ENCODE measurements at places on chromosomes 7 and 10.

DNA sequence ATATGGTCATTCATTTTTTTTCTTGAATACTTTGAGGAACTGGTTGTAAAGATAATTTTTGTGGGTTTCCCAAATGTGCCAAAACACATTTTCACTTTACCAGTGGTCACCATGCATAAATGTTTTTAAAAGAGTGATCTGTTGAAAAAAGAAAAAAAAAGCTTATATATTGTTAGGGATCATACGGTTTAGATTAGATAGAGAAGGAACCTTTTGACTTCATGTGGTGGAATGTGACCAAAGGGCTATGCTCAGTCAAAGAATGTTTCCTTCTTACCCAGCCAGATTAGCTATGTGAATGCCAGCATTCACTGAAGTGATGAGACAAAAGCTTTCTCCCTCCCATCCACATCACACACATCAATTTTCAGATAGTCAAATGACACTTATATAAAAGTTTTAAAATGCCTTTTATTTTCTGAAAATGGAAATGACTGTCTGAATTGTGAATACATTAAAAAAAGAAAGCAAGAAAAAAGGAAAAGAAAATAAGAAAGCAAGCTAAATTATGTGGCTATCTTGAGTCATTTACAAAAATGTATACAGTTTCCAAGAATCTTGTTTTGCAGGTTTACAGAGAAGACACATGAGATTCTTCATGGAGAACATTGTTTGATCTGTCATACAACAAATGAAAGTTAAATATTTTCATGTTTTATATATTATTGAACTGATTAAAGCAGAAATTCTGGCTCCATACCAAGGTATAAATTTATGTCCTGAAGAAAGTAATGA is 8.6 kb upstream of the CPED1 start:
- DNase-seq = no peak

- DNase-seq = no peak
Measured at GRCh38 chr10:74052994-74053393, 55.1 kb downstream of the VCL start.

- no peak for DNase-seq
Measured at GRCh38 chr7:2195400-2196246, 37.1 kb downstream of the MAD1L1 start.

GRCh38 chr10:119441921-119442757 is 100.4 kb downstream of the RGS10 start:
- DNase-seq = no peak

DNA sequence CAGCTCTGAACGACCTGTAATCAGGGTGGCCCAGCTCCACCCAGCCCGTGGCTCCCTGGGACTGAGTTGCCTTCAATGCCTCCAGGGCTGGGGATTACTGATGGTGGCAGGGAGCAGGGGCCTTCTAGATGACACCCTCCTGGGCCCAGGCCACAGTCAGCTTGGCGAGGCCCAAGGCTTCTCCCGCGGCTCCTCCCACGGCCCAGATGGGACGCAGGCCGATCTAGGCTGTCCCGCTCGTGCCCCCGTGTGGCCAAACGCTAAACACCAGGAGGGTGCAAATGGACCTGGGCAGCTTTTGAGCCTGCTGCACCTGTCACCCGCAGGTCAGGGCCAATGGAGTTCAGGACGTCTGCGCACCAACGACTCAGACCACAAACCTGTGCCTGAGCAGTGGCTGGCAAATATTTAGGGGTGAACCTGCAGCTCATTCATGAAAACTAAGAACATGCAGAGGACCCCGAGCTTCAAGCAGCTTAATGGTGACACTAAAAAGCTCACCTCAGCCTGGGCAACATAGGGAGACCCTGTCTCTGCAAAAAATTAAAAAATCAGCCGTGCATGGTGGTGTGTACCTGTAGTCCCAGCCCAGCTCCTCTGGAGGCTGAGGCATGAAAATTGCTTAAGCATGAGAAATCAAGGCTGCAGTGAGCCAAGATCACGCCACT is 43.2 kb downstream of the ASB13 start:
- DNase-seq = peak; percentile 59

GRCh38 chr7:128938544-128939074 is 882 bp downstream of the IRF5 start:
- DNase-seq = no peak

GRCh38 chr10:106313041-106313440 is 851.5 kb downstream of the SORCS1 start:
- DNase-seq = no peak

DNA sequence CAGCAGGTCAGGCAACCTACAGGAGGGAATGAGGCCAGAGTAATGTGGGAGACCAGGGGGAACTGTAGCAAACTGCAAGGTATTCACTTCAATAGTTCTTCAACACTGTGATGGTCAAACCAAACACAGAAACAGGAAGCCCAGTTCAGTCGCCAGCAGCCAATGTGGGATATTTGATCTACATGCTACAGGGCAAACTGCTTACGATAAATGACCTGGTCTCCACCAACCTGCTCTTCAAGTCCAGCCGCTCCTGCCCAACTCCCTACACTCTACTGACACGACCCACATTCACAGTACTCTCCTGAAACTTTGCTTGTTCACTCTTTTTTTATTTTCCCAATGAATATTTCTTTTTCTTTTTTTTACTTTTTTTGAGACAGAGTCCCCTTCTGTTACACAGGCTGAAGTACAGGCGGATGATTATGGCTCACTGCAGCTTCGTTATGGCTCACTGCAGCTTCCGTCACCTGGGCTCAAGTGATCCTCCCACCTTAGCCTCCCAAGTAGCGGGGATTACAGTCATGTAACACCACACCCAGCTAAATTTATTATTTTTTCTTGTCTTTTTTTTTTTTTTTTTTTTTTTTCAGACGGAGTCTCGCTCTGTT is 42.1 kb downstream of the MDH2 start:
- DNase-seq = no peak

GRCh38 chr7:140316165-140316661 is 82.1 kb downstream of the SLC37A3 start:
- DNase-seq = no peak

DNA sequence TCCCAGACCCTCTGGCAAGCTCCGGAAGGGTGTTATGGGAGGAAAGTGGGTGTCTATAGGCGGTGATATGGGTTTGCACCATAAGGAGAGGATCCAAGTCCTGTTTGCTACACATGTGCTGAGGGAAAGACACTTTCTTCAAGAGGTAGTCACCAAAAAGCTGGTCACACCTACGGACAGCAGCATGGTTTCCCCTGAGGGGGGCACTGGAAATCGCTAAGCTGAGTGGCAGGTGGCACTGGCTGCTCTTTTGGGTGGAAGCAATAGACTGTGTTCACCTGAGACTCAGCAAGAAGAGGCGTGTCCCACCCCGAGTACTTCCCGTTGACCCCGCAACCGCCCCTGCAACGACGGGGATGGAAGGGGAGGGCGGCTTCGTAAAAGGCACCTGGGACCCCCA is 1.8 kb upstream of the FOXI2 start:
- DNase-seq = no peak

- no peak for DNase-seq
Measured at GRCh38 chr10:84574102-84574501, 245.7 kb downstream of the CCSER2 start.

DNA sequence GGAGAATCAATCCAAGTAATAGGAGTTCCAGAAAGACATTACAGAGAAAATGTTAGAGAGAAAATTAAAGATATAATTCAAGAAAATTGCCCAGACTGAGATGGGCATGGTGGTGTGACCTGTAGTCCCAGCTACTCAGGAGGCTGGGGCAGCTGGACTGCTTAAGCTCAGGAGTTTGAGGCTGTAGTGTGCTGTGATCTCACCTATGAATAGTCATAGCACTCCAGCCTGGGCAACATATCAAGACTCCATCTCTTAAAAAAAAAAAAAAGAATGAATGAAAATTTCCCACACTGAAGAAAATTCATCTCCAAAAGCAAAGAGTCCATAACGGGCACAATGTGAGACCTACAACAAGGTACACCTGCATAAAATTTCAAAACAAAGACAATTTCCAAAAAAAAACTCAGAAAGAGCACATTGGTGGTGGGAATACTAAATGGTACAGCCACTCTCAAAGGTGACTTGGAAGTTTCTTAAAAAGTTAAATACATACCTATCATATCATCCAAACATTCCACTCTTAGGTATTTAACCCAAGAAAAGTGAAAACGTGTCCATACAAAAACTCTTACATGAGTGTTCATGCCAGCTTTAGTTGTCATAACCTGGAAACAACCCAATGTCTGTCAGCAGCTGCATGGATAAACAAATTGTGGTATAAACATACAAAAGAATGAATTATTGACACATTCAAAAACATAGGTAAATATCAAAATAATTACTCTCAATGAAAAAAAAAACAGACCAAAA is 6.9 kb upstream of the RGS10 start:
- DNase-seq = no peak

- no peak for DNase-seq
Measured at GRCh38 chr10:112919721-112920120, 30.3 kb upstream of the TCF7L2 start.

DNA sequence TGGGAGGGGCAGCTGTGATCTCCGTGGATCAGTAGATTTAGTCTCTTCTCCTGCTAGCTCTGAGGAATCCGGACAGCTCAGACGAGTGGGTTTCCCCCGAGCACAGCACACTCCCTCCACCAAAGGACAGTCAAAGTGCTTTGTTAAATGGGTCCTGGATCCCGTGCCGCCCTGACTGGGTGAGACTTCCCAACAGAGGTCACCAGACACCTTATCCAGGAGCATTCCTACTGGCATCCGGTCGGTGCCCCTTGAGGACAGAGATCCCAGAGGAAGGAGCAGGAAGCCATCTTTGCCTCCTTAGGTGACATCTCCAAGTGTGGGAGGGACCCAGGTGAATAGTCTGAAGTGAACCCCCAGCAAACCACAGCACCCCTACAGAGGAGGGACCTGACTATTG is 1148.9 kb downstream of the CNTNAP2 start:
- no peak for DNase-seq

DNA sequence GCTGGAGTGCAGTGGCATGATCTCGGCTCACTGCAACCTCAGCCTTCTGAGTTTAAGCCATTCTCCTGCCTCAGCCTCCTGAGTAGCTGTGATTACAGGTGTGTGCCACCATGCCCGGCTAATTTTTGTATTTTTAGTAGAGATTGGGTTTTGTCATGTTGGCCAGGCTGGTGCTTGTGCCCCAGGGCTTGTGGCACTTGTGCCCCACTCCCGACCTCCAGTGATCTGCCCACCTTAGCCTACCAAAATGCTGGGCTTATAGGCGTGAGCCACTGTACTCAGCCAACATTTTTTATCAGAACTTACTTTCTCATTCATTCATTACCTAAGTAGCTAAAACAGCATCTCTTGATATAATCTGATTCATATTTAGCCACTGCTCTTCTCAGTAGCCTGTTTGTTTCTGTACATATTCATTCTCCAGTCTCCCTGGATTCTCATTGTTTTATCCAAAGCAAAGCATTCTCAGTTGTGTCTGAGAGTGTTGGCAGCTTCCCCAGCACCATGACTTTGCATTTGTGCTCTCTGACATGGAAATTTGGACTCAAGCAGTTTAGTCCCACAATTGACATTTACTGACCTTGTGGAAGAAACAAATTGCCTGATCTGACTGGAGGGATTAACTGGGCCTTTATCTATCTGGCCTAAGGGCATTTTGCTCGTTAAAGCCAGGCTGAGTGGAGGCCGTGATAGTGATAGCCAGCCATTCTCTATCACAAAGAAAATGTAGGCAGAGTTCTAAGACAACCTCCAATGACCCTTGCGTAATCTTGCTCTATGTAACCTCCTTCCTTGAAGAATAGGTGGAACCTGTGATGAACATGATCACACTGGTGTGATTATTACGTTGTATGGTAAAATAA is 44.9 kb downstream of the AKR1B15 start:
- DNase-seq = no peak

DNA sequence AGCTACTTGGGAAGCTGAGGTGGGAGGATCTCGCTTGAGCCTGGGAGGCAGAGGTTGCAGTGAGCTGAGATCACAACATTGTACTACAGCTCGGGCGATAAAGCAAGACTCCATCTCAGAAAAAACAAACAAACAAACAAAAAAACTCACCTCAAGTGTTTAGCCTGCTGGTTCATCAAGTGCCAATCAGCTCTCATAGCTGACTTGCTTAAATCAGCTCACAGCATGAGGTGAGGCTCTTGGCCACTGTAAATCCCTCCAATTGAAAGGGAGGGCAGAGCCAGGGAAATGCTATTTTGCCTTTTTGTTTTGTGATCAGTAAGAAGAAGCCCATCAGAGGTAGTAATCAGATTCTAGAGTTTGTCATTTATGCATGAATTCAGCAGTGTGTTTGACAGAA is 112.3 kb downstream of the RAB11FIP2 start:
- DNase-seq = no peak

DNA sequence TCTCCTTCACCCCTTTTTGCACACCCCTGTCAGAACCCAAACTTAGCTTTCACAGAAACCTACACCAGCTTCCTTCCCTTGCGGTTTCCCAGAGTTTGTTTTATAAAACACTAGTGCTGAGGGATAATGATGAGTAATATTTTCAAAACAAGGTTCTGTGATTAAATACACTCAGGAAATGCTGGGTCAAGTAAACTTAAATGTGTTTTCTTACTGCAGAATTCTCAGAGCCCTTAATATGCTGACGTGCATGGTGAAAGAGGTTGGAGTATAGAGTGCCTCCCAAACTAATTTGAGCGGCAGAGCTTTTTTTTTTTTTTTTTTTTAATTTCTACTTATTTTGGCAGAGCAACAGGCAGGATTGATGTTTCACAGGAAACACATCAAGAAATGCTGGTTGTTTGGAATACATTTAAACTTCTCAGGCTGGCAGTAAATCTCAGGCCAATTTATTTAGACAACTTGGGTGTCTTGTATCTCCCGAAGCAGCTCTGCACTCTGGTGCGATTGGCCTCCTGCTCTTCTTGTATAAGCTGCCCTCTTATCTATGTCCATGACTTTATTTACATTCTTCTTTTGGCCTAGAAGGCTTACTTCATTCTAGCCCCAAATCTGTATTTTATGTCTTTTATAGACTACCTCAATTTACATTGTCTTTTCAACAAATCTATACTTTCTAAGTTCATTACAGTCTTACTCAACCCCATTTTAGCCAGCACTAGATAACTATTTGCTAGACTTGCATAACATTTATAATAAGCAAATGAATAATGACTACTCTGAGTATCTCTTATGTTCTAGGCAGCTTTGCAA is 165.4 kb downstream of the BMPER start:
- DNase-seq = no peak

DNA sequence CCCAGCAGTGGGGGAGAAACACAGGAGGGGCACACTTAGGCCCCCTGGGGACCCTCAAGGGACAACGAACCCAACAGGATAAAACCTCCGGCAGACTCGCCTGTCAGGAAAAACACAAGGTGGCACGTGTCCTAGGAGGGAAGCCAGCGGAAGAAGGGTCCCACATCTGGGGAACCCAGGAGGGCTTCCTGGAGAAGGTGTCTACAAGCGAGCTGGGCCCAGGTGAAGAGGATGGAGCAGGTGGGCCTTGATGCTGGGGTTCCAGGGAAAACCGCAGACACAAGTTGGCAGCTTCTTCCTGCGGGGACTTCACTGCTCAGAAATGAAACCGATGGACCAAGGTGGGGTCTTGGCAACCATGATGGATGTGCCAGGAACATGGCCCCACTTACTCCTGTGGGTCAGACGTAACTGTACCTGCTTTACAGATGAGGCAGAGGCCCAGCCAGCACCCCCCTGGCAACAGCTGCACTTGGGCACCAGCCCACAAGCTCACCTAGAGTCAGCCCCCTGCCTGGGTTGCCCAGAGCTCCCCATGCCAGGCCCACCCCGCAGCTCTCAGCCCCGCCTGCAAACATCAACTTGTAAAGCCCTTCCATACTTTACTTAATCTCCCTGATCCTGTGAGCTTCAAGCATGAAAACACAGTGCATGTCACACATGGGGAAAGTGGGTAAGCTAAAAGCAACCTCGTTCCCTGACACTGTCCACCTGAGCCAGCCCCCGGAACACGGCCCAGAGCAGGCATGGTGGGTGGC is 225.0 kb downstream of the ELFN1 start:
- no peak for DNase-seq
